ENCODE measurements at places on chromosomes 12 and 14.

DNA sequence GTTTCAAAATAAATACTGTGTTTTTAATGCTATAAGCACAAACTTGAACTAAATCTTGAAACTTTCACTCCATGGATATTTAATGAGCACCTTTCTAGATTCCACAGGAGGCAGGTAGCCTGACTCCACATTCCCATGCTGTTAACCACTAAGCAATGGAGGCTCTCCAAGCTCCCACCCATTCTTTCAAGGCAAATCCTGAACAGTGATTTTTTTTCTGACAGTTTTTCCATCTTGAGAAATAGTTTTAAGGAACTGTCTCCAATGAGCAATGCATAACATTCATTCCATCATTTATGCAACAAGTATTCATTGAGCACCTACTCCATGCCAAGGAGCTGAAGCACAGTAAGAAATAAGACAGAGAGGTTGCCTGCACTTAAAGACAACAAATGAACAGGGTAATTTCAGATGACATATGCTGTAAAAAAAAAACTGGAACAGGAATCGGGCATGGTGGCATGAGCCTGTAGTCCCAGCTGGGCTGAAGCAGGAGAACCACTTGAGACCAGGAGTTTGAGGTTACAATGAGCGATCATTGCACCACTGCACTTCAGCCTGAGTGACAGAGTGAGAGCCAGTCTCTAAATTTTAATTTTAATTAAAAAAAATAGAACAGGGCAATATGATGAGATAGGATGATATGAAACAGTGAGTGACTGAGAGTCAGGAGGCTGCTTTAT is 102.3 kb upstream of the CPSF6 start:
- peak; percentile 50 for DNase-seq

DNA sequence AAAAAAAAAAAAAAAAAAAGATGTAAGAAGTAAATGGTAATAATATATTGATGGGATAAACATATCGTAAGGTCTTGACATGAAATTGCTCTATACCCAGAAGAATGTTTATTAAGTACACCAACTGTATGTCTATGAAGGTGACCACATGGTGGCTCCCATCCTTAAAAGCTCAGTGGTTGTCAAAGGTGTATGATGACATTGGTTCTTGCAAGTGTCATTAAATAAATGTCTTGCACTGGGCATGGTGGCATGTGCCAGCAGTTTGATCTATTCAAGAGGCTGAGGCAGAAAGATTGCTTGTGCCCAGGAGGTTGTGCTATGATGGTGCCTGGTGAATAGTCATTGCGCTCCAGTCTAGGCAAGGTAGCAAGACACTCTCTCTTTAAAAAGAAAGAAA is 10.4 kb downstream of the CCT2 start:
- no peak for DNase-seq

DNA sequence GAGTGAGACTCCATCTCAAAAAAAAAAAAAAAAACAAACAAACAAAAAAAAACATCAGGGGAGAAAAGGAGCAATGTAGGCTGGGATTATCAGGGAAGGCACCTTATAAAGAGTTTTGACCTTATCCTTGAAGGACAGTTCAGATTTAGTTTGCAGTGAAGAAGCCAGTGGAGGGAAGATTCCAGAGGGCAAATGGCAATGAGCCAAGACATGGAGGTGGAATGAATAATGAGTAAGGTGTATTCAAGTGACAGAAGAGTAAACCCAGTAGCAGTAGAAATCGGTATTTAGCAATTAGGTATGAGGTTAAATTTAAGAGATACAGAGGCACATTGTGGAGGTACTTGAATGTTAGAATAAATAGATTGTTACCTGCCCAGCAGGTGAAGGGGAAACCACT is 2.2 kb upstream of the DUSP16 start:
- no peak for DNase-seq

DNA sequence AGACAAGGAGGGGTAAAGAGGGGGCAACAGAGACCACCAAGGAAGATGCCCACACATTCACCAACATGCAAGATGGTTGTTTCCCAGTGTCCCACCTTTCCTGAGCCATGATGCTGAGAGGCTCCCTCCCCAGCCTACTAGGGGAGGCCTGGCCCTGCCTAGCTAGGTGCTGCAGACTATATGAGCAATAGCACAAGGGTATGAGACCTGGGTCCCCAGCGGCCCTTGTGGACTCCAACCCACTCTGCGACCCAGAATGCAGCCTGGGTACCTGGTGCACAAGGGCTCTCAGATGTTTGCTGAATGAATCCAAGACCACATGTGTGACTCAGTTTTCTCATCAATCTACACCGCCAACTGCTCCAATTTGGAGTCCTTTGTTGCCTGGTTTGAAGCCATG is 13.9 kb downstream of the TGFB3 start:
- no peak for DNase-seq

DNA sequence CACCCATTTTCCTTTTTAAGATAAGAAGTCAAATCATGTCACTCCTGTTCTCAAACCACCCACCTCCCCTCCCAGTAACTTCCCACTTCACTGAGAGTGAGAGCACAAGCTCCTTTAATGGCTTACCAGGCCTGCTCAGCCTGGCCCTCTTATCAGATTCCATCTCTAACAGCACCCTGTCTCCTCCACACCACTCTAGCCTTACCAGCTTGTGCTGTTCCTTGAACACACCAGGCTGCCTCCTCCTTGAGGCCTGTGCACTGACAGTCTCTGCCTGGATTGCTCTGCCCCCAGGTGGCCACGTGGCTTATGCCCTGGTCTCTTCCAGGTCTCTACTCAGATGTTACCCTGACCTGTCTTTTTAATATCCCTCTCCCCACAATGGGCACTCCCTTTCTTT is 40.1 kb upstream of the EVL start:
- DNase-seq: peak; percentile 41

DNA sequence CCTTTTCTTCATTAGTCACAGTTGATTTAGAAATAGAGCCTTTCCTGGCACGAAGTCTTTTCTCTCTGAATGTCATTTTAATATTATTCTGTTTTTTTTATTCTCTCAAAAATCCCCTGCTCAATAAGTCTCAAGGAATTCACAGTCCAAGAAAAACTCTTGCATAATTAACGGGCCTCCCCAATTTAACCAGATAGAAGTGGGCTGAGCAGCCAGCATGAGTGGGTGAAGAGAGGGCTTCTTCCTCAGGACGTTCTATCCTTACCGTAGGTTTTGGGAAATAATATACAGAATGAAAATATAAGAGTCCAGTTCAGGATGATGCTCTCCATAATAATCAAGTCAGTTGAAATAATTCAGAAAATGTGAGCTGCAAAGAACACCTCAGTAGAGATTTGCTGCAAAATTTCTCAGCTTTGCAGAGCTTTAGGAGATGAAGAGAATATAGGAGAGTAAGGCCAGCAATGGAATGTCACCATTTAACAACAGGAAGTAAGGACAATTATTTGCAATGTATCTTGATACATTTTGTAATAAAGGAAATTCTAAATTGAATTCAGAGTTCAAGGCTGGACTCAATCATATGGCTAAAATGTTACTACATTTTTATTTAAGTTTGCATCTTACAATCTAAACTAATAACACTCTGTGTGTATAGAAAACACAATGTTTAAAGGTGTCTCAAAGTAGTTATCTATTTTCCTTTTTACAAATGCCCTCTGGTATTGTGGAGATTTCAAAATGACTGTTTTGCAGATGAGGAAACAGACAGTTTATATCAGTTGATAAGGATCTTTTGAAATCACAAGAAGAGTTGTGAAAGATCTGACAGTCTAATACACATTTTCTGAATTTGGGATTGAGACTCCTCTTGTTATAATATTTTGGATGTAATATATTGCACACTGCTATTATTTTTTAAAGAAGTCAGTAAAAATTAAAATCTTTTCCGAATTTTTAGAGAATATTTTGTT is 1724.1 kb upstream of the SEL1L start:
- no peak for DNase-seq

- DNase-seq: no peak
Measured at GRCh38 chr12:32087306-32087705, 19.3 kb upstream of the BICD1 start.

- DNase-seq: no peak
Measured at GRCh38 chr12:34598851-34599529, 576.7 kb downstream of the ALG10 start.

DNA sequence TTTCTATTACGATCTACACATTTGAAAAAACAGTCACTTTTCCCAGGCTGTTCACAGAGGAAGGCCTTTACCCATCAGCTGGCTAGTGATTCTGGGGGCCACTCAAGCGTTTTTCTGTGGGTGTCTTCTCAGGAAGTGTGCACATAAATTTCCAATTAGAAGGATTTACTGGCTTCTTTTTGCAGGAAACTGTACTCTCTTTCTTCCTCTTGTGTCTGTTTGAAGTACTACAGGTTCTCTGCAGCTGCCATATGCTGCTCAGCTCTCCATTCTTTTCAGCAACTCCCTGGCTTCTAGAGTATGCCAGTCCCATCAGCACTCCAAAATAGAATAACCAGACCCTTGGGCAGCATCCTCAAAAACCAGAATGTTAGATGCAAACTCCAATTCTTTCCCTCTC is 110.4 kb upstream of the NAV3 start:
- DNase-seq: peak; percentile 51

GRCh38 chr12:111748867-111749266 is 17.9 kb upstream of the ALDH2 start:
- no peak for DNase-seq

GRCh38 chr14:52863334-52863700 is 71.9 kb upstream of the GNPNAT1 start:
- no peak for DNase-seq

GRCh38 chr12:28308891-28309290 is 118.6 kb downstream of the CCDC91 start:
- DNase-seq: no peak

GRCh38 chr14:100850841-100851585 is 25.1 kb downstream of the MEG3 start:
- DNase-seq: no peak

GRCh38 chr12:26278666-26279065 is 83.3 kb downstream of the SSPN start:
- DNase-seq: peak; percentile 17

DNA sequence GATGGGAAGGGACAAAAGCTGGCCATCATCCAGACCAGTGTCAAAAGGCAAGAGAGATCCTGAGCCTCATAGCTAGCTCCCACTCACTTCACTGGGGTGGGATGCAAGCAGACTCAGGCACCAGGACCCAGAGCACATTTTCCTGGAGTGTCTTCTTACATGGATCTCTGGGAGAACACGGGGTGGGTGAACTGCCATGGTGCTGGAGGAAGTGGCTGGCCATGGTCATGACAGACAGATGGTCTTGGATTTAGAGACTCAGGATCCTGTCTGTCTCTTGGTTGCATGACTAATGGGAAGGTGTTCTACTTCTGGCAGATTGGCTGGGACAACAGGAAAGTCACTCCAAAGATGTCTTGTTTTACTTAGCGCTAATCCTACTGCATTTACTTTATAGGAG is 311.5 kb downstream of the ATP23 start:
- DNase-seq: no peak

DNA sequence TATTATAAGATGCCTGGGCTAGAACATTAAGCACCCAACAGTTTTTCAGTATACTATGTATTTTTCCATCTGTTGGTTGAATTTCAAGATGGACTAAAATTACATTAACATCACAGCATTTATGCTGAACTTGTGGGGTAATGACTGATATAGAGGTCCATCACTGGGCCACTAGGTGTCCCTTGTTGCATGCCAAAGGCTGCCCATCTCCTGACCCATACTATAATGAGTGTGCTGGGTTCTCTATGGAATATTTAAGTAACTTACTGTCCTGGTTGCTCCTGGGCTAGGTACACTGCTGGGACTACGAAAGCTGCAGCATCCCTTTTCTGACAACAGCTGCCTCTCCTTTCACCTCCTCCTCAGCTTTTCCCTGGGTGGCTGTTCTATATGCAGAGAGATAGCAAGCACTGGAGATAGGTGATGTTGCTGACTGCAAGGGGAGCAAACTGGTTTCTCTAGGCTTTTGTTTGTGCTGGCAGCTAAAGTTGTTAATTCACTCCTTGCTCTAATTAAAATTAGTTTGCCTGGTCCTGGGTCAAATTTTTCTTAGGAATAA is 138.6 kb upstream of the TRHDE start:
- DNase-seq: no peak

DNA sequence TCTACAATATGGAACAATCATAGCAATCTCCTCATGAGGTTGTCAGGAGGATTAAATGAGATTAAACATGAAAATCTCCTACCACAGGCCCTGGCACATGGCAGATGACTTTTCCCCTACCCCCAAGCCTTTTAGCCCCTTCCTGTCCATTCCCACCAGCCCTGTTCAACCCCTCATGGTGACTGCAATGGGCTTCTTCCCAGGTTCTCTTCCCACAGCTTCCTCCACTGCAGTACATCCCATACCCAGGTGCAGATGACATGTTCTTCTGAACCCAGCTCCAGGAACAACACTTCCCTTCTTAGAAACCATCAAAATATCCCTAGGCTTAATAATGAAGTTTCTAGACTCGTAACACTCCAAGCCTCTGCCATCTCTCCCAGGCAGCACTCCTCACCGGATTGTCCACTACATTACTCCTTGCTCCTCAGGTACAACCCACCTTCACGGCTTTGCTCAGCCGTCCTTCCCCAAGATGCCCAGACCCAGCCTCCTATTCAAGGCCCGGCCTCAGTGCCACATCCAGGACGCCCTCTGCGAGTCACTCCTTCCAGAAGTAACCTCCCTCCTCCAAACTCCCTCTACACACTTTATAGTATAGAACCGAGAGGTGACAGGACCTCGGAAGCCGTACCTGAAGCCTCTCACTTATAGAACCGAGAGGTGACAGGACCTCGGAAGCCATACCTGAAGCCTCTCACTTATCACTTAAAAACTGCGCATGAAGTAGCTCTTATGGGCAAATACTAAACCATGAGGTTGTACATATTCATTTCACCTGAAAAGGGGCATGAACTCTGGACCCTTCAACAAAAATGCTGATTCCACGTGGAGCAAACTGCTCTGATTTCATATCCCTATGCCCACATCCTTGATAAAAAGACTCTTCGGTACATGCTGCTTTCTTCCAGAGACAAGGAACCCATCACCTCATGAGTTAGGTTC is 1.5 kb downstream of the CRACR2A start:
- no peak for DNase-seq

GRCh38 chr12:56631790-56632700 is 1.9 kb upstream of the BAZ2A start:
- DNase-seq: no peak

DNA sequence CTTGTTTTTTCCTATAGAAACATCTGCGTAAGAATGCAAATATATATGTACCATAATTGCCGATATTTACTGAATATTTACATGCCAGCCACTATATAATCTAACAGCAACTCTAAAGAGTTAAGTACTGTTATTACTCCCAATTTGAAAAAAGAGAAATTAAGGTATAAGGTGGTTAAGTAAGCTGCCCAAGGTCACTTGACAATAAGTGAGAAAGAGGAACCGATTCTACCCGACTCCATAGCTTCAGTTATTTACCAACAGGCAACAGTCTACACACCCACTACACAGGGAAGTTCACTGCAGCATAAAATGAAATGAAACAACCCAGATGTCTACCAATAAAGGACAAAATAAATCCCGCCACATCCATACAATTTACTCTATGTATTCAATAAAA is 1.1 kb downstream of the MIS18BP1 start:
- peak; percentile 56 for DNase-seq

Measured in NCI-H2171 treated with DMSO at 0.1 percent for 48 hours (cell line).